NCI-H2029 (cell line): ENCODE measurements at places on chromosomes 3 and 15.
A peak's percentile ranks its signal among the peaks of the same experiment; 100 is the strongest.

GRCh38 chr3:30600572-30600971 lies 5.8 kb upstream of the TGFBR2 start:
- no peak for DNase-seq

DNA sequence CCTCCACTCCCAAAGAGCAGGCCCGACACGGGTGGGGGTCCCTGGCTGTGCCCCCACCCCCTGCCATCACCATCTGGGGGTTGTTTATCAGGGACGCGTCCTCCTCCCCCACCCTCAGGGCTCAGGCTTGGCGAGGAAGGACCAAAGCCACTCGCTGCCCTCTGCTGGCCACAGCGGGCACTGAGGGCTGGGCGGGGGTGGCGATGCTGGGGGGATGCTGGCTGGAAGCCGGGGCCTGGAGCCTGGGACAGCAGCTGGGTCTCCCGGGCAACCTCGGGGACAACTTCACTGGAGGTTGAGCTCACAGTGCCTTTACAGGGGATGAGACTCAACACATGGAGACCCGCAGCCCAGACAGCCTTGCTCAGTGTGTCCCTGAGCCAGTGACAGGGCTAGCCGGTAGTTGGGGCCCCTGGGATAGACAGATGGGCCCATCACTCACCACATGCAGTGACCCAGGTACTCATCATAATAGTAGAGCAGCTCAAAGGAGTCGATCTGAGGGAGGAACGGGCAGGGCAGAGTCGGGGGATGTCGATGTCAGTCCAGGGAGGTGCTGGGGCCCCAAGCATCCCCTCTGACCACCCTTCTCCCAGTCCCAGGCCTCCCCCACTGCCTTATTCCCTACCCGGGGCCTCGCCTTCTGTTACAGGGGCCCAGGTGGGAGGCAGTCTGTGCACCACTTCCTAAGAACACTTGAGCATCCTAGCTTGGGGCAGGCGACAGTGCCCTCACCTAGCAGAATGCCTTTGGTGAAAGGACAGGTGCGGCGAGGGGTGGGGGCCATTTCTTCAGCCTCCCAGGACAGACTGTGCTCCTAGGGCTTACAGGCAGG lies 5.9 kb upstream of the CALML4 start:
- no peak for DNase-seq

GRCh38 chr15:62325597-62325996 lies 160.5 kb upstream of the C2CD4B start:
- DNase-seq, result no peak

DNA sequence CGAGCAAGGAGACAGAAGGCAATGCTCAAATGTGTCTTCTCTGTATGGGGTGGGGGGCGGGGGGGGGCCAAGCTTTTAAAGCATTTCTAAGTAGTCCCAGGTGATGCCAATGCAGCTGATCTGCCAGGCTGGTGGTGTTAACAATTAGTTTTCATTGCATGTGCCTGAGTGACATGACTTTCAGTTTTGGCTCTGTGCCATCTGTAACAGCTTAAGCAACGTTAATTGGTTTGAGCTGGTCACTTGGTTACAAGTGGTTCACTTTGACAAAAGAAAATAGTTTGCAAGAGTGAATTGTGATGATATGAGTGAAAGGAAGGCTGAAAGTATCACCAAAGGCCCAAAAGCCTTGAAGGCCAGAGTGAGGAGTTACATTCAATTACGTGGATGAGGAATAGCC lies 26.4 kb upstream of the LRIG1 start:
- no peak for DNase-seq

DNA sequence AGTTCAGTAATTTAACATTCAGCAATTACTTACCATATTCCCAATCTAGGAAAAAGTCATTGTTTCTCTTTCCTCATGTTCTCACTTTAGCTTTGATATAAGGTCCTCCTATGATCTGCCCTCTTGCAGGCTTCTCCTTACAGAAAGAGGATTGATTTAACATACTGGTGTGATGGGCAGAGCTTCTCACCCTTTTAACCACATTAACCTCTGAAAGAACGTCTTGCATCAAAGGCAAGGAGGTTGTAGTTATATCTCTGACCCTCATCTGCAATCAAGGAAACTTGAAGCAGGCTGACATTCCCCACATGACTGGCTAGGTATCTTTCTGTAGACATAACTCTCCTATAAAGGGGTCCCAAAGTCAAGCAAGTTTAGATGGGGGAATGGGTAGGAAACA lies 39.5 kb downstream of the BTLA start:
- DNase-seq, result no peak

DNA sequence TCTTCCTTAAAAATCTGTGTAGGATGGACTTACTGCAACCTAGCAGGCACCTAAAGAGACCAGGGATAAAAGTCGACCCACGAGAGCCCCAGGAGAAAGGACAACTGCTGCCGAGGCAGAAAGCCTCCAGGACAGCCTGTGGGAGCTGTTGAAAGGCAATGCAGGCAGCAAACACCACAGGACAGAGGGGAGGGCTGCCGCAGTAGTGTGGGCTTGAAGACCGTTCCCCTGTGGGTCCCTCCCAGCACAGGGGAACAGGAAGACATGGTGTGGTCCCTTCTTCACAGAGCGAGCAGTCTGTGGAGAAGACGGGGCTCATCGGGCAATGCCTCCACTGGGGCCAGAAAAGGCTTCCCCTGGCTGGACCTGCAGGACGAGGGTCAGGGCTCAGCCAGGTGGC lies 58.5 kb upstream of the GATA2 start:
- DNase-seq, result no peak

GRCh38 chr3:82556113-82556512 lies 794.7 kb upstream of the GBE1 start:
- DNase-seq, result peak; percentile 37

- no peak for DNase-seq
Measured at GRCh38 chr3:129616291-129616690, 9.8 kb upstream of the PLXND1 start.

- DNase-seq, result no peak
Measured at GRCh38 chr3:193348686-193349085, 29.9 kb downstream of the ATP13A5 start.

DNA sequence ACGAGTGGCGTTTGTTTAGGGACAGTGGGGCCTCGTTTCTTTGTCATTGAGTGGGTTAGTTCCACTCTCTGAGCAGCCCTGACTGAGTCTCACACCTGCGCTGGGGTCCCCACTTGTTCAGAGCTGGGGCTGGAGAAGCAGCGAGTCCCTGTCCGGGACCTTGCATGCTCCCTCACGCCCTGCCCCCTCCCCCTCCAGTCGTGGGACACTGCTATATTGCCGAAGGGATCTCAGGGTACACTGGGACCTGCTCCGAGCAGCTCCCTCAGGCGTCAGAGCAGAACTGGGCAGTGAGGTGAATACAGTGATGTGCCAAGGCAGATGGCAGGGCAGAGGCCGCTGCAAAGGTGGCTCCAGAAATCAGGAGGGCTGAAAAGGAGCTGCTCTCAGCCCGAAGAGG lies 59.9 kb upstream of the KLF13 start:
- DNase-seq, result no peak

DNA sequence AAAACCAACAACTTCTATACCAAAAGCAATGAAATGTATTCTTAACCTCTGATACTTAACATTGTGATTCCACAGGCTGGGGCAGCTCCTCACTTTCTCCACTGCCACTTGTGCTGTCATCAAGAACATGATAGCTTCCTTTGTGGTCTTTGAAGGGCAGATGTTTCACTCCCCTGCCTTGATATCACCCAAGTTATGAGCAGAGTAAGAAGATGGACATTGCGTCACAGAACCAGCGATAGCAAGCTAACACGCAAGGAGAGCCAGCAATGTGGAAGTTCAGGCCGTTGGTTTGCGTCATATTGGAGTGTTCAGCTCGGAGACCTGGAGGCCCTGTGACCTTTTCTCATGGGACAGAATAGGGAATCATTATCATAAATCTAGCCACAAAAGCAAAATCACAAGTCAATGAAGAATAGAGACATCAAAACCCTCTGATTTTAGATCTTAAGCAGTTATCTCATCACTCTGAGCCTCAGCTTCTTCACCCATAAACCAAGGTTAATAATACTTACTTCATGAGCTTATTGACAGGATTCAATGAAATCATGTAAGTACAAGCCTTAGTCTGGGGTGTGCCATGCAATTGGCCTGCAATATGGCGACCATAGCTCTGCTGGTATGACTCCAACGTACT lies 183.8 kb upstream of the THBS1 start:
- DNase-seq, result no peak

GRCh38 chr15:96225642-96226259 lies 104.7 kb upstream of the NR2F2 start:
- DNase-seq, result no peak

DNA sequence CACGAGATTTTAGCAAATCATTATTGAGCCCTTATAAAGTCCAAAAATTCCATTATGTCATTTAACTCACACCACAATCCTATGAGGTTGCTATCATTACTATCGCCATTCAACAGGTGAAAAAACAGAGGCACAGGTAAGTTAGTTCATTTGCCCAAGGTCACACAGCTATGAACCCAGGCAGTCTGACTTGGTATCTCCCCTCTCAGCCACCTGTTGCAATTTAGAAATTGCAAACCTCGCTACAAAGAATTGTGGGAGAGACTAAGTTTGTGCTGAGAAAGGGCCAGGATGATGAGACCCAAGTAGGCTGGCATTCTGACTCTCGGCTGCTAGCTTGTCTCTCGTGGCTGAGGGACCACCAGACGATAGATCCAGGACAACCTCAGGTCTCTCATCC lies 57.7 kb downstream of the LMCD1 start:
- DNase-seq, result no peak

- no peak for DNase-seq
Measured at GRCh38 chr3:184631472-184631861, 69.9 kb downstream of the EPHB3 start.

DNA sequence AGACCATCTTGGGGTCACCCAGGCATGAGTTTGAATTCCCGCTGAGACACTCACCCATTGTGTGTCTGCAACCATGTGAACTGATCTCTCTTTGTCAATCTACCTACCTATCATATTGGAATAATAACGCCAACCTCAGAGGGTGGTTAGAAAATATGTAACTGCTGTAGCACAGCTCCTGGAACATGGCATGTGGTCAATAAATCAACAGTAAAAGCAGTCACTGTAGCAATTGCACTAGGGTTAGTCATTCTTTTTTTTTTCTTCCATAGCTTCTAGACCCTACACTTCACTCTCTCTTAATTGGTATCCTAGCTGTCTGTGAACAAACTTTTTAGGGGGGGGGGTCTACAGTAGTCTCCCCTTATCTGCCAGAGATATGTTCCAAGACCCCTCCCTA lies 64.2 kb upstream of the SLCO2A1 start:
- no peak for DNase-seq

GRCh38 chr15:61153291-61153690 lies 75.8 kb downstream of the RORA start:
- no peak for DNase-seq

DNA sequence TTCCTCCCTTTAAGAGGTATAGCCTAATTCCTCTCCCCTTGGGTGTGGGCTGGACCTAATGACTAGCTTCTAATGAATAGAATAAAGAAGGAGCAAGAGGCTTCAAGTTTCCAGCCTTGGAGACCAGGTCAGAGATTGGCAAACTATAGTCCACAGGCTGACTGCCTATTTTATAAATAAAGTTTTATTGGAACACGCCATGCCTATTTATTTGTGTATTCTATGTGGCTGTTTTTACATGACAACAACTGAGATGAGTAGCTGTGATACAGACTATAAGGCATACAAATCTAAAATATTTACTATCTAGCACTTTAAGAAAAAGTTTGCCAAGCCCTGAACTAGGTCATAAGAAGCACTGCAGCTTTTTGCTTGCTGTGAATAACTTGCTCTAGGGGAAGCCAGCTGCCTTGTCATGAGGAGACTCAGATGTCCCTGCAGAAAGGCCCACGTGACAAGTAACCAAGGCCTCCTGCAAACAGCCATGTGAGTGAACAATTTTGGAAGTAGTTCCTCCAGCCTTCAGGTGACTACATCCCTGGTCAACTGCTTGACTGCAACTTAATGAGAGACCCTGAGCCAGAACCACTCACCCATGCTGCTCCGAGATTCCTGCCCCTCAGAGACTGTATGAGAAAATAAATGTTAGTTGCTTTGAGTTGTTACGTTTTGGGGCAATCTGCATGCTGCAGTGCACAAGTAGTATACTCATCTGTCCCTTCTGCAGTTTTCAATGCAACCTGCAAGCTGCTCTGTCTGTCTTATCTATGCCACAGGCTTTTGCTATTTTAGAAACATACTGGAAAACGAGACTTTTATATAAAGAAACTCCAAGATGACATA lies 21.1 kb upstream of the MAP3K13 start:
- DNase-seq, result no peak
